ENCODE measurements at places on chromosomes 4 and X.
A peak's percentile ranks its signal among the peaks of the same experiment; 100 is the strongest.

DNA sequence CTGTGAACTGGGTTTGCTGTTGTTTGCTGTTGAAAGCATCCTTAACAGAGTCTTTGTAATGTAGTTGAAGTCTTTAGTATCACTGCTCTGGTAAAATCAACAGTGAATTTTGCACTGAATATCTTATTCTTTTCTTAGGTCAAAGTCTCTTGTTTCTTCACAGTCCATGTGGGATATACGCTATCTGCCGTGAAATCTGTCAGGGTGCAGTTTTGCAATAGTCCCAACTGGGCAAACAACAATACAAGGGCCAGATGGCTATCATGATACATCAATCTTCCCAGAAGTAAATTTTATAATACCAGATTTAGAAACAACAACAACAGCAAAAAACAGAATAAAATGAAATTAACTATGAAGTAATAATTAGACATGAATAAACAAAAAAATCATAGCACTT is 123.5 kb downstream of the PPARGC1A start:
- no peak for DNase-seq

GRCh38 chr4:183872531-183872930 is 32.6 kb upstream of the STOX2 start:
- no peak for DNase-seq

DNA sequence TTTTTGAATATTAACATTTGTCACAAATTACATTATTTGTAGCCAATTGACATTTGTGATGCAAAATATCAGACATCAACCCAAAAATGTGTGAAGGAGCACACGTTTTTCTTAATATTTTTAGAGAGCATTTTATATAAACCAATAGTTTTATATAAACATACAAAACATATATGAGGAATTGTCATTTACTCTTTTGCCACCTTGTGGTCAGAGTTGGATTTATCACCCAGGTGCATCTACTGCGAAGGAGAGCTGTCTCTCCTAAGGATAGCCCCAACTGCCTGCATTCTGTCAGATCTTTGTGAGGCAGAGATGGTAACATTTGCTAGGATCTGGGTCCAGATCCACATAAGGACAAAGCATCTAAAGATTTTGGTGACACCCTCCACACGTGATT is 2.5 kb upstream of the USP27X start:
- peak; percentile 21 for DNase-seq

DNA sequence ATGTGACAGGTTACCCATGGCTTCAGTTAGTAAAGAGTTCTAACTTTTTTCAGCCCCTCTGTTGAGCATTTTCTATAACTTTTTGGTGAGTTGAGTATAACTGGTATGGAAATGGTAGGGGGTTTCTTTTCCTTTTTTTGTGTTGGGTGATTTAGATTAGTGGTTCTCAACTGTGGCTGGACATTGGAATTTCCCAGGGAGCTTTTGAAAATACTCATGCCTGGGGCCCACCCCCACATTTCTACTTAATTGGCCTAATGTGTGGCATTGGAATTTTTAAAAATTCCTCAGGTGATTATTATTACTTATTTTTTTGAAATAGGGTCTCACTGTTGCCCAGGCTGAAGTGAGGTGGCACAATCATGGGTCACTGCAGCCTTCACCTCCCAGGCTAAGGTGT is 21.9 kb downstream of the SMS start:
- no peak for DNase-seq

DNA sequence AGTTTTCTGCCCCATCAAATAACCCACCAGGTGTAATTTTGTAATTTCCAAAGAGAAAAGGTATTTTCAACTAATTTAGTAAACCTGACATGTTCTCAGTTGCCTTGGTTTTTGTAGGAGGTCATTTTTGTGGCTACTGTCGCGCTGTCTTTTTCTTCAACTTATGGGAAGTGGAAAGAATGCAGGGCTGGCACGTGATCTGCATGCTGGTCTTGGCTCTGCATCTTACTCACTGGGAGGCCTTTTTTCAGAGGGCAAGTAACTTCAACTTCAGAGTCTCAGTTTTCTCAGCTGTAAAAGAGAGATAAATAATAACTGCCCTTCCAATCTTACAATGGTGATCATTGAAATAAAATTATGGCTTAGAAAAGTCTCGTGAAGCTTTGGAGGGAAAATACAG is 109.9 kb upstream of the SMIM10 start:
- DNase-seq = no peak

- no peak for DNase-seq
These were observed 153.0 kb downstream of the ASB9 start for GRCh38 chrX:15116900-15117299.

DNA sequence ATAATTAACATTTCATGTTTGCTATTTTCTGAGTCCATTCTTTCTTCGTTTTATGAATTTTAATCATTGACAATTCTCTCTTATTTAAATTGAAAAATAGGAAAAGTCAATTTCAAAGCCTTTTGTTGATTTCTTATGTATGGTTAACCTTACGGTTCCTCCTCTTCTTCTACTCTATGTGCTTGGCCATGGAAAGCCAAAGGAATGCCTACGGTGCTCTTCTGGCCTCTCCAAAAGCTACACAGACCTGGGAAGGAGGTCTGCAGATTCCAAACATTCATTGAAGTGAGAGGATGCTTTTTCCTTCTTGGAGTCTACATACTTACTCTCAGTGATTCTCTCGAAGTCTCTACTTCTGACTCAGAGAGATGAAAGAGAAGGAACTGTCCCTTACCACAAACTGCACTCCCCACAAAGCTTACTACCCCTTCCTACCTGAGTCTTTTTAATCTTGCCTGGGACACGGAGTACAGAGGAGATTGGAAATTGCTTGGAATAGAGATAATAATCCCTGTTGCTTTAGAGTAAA is 863.1 kb upstream of the FTHL17 start:
- no peak for DNase-seq

DNA sequence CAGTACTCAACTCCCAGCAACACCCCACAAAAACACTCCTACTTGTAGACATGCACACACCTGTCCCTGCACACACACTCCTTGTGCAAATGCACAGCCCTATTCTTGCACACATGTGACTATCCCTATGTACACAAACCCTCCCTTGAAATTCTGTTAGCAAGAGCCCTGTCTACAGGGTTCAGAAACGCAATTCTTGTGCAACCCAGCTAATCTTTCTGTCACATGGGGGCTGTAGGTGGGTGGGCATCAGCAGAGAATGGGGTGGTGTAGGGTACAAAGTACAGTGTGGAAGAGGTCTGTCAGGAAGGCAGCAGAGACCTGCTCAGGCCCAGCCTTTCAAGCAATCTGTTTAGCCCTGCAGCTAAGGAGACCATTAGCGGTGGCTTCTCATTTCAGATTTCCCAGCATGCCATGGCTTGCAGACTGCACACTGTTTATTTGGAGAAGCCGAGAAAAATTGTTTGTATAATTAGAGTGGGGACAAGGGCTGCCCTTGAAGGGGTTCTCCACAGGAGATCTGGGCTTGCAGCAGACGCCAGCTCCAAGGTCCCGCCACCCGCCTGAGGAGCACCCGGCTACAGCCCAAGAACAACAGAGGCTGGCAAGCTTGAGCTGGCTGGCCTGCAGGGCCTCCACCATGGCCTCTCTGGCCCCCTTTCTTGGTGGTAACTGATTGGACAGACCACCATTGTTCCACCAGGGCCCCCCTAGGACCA is 144.0 kb upstream of the PJA1 start:
- DNase-seq = no peak

GRCh38 chrX:149131774-149132173 is 373.3 kb downstream of the IDS start:
- no peak for DNase-seq

DNA sequence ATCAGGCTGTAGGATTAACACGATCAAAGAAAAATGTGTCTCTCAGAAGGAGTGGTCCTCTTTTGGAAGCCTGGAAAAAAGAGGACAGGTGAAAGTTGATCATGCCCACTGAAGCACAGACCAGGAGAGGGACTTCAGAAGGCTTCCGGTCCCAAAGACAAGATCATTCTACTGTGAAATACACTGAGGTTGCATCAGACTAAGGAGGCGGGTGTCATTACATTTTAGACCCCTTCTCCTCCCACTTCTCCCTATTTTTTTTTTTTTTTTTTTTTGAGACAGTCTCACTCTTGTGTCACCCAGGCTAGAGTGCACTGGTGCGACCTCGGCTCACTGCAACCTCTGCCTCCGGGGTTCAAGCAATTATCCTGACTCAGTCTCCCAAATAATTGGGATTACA is 67.5 kb downstream of the RBM47 start:
- no peak for DNase-seq

DNA sequence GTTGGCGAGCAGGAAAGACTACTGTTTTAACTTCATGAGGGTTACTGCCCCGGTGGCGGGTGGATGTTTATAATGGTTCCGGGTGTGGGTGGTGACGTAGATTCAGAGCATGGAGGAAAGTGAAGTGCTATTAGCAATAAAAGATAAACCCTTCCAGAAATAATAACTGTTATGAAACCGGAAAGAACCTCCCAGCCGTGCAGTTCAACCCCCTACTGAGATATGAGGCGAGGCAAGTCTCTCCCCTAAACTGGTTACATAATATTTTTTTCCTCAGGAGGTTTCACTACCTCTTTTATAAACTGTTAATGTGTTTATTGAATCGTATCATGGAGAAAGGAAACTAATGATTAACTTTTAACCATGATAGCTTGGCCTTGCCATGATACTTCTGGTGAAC is 33.9 kb upstream of the STIM2 start:
- DNase-seq = peak; percentile 84

DNA sequence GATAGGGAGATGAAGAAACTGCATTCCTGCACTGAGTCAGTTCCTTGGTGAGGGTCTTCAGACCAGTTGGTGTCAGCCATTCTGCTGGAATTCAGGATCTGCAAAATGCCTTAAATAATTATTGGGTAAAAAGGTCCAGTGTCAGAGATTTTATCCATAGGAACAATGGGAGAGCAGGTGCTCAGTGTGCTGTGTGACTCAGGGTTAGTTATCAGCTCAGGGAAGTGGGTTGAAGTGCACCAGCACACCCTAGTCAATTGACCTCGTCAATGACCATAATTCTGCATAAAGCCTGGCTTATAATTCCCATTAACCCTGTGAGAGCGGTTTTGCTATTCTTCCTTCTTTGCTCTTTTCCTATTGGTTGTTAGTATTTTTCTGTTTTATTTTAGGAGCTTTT is 37.3 kb downstream of the HERC6 start:
- DNase-seq = no peak

- no peak for DNase-seq
These were observed 13.6 kb upstream of the CLNK start for GRCh38 chr4:10698172-10698571.

DNA sequence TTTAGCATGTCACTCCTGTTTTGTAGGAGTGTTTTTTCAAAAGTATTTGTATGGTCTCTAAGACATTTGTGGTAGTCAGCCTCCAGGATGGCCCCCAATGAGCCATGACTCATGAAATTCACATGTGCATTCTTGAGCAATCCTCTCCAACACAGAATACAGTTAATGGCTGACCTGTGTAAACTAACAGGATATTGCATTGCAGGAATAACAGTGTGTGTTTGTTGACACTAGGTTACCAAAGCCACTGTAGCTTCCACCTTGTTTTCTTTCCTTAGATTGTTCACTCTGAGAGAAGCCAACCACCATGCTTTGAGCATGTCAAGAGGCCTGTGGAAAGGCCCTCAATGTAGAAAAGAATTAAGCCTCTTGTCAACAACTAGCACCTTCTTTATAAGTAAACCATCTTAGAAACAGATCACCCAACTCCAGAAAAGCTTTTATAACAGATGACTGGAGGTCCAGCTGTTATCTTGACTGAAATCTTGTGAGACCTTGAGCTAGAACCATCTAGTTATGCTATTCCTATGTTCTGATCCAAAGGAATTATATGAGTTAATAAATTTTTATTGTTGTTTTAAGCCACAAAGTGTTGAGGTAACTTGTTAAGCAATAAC is 28.5 kb downstream of the TBCK start:
- DNase-seq = no peak

GRCh38 chrX:41148553-41148952 is 63.3 kb downstream of the USP9X start:
- no peak for DNase-seq

DNA sequence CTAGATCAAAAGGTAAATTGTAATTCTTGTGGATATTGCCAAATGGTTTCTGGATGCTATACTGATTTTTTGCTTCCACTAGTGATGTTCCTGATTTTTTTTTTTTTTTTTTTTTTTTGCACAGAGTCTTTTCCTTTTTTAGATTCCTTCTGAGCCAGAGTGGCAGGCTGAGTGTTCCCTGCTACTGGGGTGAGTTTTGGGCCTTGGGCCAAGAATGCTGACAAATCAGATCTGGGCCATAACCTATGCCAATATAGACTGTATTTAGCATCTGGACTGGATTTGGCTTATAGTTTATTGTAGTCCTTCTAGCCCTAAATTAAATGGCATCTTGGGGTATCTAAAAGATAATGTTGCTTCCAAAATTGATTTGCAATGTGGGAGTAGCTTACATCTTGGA is 52.8 kb downstream of the REPS2 start:
- DNase-seq = no peak

DNA sequence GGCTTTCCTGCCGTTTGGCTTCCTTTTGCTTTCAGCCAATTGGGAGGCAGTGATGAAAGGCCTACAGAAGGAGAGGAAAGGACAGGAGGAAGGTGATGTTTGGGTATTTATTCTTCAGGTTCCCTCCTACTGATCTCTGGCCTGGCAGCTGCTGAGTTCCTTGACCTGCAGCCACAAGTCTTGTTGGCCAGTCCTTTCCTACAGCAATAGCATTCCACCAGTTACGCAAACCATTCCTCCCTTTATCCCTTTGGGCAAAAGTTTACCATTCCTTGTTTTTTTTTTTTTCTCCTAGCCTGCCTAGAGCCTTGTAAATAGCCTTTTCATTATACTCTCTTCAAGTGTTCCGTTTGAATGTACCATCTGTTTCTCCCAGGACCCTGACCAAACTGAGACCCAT is 198.1 kb upstream of the FTHL17 start:
- no peak for DNase-seq

- DNase-seq = no peak
These were observed 41.9 kb upstream of the C1QTNF7 start for GRCh38 chr4:15385928-15386327.

DNA sequence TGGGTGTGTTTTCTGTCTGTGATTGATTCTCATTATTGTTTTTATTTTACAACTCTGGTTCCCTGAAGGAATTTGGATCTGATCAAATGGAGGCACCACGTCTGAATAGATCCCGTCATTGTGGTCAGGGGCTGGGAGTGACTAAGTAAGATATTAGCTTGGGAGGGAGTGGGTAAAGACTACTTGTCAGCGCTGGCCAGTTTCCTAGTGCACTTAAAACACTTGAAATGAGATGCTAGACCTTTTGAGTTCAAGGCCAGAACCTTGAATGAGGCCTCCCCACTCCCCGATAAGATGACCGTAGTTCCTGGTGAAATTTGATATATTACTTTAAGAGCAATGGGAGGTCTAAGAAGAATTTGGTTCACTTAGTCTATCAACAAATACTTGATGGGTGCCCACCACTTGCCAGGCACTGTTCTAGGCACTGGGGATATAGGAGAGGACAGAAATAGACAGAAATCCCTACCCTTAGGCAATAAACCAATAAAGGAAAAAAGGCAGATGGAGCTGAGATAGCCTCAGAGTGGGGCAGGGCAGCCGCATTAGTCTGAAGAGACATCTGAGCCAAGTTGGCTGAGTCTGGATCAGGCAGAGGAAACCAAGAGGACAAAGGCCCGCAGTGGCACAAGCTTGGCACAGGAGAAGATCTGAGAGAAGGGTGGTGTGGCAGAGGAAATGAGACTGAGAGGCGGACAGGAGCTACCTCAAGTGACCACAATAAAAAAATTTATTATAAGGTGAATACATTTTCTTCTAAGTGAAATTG is 11.8 kb downstream of the FAM184B start:
- DNase-seq = no peak

Data from CD4-positive, alpha-beta T cell treated with Interleukin-4 for 1 hour (primary cell).